NCI-H526 (cell line): ENCODE measurements at places on chromosomes 5 and 9.
A peak's percentile ranks its signal among the peaks of the same experiment; 100 is the strongest.

- no peak for DNase-seq
Observed at GRCh38 chr5:170423692-170424091, 34.5 kb upstream of the KCNMB1 start.

GRCh38 chr5:170503990-170504596, at the start of gene KCNIP1:
KCNIP1 (plus strand) TSS chr5:170504020.
- no peak for DNase-seq

GRCh38 chr5:67639313-67639712, 442.7 kb upstream of the CD180 start:
- no peak for DNase-seq

- no peak for DNase-seq
Observed at GRCh38 chr5:111454776-111455175, 57.6 kb downstream of the STARD4 start.

DNA sequence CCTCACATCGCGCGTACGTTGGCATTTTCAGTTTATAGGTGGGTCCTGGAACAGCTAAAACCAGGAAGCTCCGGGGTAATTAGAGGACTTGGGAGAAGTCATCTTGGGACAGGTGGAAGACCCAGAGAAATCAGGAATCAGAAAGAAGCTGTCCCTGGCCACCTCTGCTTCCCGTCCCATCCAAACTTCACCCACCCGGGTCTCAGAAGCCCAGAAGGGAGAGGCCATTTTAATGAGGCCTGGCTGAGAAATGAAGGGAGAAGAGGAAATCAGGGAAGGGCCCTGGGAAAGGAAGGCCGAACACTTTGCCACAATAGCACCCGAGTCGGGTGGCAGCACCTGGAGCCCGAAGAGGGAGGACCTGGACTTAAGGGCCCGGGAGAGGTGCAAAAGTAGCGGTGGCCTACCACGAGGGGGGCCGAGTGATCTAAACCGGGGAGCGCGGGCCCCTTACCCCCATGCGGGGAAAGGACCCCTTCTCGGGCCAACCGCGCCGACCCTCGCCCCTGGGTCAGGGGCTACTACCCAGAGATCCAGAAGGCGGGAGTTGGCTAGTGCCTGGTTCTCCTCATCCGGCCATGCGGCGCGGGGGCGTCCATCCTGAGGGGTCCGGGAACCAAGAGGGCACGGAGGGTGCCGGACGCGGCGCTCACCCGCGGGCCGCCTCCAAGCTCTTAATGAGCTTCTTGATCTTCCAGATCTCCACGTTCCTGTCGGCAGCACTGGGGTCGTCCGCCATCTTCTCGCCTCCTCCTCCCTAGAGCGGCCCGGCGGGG, 668 bp downstream of the ETF1 start:
- no peak for DNase-seq

DNA sequence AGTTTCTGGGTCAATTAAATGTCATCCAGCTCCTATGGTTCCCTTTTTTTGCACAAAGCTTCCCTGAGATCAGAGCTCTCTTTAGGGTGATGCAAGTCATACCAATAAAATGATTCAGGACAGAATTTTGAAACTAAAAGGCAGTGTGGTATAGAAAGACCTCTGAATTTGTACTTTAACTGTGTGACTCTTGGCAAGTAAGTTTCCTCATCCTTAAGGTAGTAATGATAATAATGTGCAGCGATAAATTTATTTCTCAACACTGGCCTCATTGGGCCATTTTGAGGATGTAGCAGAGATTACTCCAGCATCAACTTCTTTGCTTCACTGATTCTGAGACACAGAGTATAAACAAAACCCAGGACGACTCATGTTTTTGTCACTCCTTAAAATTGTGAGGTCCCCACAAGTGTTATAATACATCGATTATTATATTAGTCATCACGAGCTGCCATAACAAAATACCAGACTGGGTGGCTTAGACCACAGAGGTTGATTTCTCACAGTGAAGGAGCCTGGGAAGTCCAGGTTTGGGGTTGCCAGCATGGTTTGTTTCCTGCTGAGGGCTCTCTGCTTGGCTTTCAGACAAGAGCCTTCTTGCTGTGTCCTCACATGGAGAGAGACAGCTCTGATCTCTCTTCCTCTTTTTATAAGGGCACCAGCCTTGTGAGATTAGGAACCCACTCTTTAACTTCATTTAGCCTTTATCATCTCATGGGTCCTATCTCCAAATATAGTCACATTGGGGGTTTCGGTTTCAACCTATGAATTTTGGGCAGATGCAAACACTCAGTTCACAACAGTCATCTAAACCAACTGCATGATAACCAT, 293.0 kb downstream of the ZNF608 start:
- DNase-seq: no peak

DNA sequence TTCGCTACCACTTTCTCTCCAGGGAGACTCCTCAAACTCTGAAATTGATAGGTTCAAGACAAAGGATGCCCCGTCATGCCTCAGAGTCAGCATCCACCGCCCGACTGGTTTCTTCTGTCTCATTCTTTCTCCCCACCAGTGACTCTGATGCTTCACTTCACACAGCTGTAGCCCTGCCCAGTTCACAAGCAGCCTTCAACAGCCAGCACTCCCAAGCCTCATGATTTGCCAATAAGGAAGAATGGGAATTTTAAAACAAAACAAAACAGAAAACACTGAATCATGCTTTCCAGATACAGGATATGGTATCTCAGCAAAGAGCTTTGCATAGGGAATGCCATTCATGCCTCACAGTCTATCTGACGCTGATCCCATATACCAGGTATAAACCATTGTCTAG, 371.2 kb upstream of the RORB start:
- DNase-seq: no peak

DNA sequence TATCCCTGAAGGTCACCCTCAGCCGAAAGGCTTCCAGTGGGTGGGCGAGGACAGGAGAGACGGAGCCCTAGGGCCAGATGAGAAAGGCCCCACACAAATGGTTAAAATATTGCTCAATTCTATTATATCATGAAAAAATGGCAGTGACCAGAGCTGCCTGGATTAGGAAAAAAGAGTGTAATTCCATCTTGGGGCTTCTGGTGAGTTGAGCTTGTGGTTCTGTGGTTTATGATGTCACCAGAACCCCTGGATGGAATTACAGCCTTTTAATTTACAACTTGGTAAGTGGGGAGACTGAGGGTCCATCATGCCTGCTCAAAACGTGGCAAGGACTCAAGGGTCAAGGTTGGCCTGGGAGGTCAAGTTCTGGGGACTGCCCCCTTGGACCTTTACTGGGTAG, 55.5 kb upstream of the STC2 start:
- DNase-seq: no peak

- no peak for DNase-seq
Observed at GRCh38 chr5:143636931-143637528, 174.9 kb upstream of the HMHB1 start.

- no peak for DNase-seq
Observed at GRCh38 chr9:116452227-116452626, 234.9 kb upstream of the TRIM32 start.

DNA sequence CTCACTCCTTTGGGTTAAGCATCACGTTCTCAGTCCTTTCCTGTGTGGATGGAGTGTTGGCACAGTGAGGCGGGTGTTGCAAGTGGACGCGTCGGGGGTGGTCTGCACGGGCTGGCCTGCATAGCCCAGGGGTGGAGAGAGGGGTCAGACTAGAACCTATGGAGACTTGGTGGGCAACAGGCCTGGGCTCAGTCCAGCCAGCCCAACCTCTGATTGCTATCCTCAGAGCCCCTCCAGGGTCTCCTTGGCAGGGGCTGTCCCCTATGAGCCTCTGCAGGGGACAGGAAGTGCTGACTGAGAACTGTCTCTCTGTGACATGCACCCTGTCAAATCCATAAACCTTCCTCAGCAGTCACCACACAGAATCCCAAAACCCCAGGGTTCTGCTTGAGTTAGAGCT, 2.3 kb downstream of the DCANP1 start:
- no peak for DNase-seq

DNA sequence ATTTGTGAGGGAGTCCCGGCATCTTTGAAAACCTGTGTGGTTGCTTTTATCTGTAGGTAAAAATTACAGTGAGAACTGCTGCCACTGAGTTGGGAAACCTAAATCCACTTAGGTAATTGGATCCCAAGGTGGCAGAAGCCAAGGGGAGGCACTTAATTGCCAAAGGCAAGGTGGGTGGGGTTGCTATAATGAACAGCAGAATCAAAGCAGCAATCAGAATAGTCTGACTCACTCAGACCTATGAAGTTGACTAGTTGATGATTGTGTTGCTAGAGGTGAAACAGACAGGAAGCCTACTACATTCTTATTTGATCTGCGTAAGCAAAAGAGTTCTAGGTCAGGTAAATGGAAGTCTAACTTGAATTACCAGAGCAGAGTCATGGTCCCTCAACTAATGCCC, 17.3 kb upstream of the BICD2 start:
- DNase-seq: no peak

- DNase-seq: no peak
Observed at GRCh38 chr5:143201589-143201988, 201.9 kb downstream of the NR3C1 start.

- no peak for DNase-seq
Observed at GRCh38 chr9:137126786-137127185, 12.2 kb upstream of the GRIN1 start.

DNA sequence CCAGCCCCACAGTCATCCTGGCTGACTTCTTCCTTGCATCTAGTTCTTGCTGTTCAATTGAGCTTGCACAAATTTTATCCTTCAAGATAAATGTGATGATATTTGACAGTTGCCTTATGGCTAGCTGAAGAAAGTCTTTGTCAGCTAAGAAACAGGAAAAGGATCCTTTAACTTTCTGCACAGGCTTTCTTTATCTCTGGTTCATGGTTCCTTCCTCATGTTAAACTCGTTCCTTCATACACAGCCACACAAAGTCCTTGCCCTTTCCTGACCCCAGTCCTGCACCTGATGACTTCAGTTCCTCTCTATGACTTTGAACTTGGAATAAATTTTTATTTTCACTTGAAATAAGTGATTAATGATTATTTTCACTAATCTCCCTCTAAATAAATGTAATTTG, 132.5 kb upstream of the PRSS3 start:
- DNase-seq: no peak

DNA sequence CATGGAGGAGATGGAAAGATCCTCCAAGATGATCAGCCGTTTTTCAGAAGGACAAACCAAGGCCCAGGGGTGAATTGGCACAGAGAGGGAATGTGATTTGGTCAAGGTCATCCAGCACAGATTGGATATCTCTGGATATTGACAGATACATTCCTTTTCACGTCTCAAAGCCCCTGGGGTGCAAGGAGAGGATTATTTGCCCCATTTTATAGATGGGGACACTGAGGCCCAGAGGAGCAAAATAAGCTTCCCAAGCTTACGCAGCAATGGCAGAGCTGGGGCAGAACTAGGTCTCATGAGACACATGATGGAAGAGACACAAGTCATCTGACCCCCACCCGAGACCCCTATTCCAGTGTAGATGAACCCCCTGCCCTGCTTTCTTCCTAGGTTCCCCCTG, 895 bp upstream of the PDGFRB start:
- no peak for DNase-seq

DNA sequence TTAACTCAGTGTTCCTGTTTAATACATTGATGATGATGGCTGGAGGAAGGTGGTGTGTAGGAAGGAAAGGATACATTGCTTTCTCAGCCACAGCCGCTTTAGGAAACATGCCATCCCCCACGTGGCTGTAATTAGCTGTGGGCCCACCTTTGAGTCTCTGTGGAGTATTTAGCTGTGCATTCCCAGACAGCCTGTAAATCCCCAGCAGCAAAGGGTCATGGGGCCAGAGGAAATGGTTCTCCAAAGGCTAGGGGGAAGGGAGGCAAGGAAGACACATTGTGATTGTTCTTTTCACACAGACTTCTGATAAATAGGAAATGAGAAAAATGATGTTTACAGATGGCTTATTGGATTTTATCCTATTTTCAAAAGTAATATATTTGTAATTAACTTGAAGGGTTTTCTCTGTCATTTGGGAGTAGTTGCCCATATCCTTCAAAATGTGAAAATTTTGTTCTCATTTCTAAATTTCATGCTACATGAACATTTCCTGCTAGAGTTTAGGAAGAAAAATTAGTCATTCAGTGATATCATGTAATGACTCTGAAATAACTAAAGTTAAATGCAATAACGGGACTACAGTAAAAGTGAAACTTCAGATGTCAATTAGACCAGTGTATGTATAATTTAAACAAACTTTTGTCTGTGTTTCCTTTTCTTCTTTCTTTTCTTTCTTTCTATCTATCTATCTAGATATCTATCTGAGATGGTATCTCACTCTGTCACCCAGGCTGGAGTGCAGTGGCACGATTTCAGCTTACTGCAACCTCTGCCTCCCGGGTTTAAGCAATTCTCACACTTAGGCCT, 24.3 kb upstream of the F2R start:
- no peak for DNase-seq

- no peak for DNase-seq
Observed at GRCh38 chr9:136516191-136516654, 29.6 kb downstream of the NOTCH1 start.

- DNase-seq: peak; percentile 23
Observed at GRCh38 chr5:140647042-140647419, 399 bp downstream of the NDUFA2 start.

- no peak for DNase-seq
Observed at GRCh38 chr5:97943036-97943435, 760.0 kb upstream of the RIOK2 start.

- DNase-seq: peak; percentile 15
Observed at GRCh38 chr5:78504704-78505677, 143.6 kb downstream of the LHFPL2 start.

- DNase-seq: no peak
Observed at GRCh38 chr5:6781716-6782115, 68.5 kb downstream of the TENT4A start.

DNA sequence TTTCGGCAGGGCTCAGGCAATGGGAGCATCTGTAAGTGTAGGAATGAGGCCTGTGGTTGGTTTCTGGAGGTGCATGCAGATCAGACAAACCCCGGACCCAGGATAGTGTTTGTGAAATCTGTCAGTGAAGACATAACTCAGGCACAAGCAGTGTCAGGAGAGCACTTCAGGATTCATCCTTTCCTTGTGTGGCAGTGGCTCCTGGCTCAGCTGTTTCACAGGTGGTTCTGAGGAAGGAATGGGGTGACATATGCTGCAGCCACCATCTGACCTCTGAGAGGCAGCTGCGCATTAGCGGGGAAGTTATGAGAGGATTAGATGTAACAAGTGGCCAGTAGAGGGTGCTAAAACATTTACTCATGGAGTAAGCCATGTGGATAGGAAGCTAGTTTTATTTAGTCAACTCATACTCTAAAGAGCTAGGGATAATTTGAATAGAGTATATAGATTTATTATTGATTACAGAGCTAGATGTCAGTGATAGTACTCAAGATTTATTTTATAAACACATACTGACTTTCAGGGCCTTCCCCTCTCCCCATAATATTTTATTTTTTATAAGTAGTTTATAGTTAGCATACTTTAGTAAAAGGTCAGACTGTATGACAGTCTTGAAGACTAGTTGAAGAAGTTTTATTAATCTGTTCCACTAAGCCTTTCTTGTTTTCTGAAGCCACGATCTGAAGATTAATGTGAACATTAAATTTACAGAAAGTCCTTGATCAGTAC, 28.4 kb downstream of the NNT start:
- DNase-seq: peak; percentile 66

GRCh38 chr5:120954255-120954654, 490.2 kb downstream of the PRR16 start:
- no peak for DNase-seq

- no peak for DNase-seq
Observed at GRCh38 chr5:141608046-141608445, 10.8 kb downstream of the DIAPH1 start.
